ENCODE measurements at places on chromosomes 11 and 22. TPM values are rescaled to one million over a fixed set of nuclear protein-coding genes. Genes with fewer than 3 reads are reported as not detected.
A peak's percentile ranks its signal among the peaks of the same experiment; 100 is the strongest.

- no peak for DNase-seq
Observed at GRCh38 chr11:107116358-107116757, 98.1 kb upstream of the GUCY1A2 start.

- no peak for DNase-seq
Observed at GRCh38 chr22:43004362-43005035, 10.4 kb downstream of the PACSIN2 start.

DNA sequence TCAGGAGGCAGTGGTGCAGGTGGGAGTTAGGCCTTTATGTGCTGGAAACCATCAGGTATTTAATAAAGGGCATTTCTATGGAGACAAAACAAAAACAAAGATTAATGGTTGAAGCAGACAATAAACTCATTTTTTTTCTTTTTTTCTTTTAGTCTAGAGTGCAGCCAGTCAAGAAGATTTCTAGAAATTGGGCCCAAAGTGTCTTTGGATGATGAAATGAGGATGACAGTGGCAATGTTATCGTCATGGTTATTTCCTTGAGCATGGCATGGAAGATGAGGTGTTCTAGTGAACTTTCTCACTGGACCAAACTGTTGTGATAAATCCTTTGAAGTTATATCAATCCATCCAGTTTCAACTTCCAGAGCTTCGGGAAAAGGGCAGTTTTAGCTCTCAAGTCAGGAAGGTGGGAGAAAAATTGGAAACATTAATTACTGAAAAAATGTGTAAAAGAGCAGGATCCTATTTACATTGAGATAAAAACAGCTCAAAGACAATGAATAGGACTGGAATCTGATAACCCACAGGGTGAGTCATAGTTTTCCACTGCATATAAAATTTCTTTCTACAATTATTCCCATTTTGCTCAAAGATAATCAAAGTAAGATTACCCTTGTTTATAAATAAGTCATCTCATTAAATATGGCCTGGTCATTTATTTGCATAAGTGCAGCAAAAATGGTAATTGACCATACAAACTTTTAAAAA lies 33.0 kb downstream of the PRR5L start:
- DNase-seq, result no peak

DNA sequence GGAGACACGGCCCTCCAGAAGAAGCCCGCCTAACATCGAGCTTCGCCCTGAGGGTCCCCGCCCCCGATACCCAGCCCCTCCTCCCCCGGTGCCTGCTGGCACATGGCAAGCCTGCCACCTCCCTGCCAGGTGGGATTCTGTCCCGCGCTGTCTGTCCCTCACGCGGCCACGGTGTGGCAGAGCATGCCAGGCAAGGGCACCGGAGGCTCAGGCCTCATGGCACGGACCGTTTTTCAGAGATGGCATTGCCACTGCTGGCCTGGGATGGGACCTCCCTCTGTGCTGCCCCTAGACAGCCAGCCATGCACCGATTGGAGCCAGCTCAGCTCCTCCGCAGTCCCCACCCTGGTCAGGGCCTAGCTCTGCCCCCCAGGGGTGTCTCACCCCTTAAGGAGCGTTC lies 19.4 kb downstream of the MRPL23 start:
- peak; percentile 41 for DNase-seq

DNA sequence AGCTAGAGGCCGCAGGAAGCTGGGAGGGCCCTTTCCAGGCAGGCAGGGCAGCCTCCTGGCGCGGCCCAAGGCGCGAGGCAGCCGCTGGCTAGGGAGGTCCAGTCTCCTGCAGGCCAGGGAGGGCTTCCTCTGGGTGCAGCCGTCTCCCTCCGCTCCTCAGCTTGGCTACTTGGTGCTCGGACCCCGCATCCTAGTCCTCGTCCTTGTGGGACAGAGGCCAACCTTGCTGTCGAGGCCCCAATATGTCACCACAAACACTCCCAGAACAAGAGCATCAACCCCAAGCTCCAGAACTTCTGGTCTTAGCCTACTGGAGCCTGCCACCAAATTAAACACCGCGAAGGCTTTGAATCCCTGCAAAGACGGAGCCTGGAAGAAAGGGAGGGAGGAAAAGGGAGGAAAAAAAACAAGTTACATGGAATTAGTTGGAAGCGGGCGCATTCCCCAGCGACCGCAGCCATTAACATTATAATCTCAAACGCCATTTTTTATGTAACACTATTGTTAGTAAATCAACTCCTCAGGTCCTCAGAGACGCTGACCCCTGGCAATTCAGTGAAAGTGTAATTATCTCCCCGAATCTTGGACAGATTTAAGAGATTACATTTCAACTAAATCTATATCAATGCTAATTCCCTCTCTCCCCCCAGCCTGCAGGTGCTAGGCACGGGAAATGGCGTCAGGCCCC lies 12.7 kb upstream of the PAX6 start:
- DNase-seq, result no peak

DNA sequence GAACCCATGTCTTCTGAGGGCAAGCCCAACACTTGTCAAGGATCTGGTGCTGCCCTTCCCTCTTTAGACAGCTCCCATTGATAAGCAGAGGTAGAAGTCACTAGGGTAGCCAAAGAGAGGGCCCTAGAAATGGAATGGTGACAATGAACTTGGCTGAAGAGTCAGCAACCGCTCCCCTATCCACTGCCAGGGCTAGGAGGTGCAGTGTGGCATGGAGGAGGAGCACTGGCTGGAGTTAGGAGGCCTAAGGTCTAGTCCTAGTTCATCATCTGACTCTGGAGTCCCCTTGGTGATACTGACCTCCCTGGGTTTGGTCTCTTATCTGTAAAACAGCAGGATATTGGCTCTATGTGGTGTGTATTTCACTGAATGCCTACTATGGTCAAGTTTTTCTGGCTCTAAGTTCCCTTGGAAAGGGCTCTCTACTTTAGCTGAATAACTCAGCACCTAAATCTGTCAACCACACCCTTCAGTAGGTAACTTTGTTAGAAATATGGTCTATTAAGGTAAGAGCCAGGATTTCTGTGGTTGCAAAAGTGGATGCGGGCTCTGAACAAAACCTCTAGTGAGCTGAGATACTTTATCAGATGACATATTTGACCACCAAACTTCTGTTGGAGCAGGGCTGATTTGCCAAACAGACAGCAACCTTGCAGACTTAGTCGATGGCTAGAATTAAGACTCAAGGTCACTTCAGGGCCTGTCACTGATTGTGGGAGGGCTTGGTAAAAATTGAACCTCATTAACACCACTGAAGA lies 10.5 kb downstream of the TIMP3 start:
- DNase-seq, result no peak

- DNase-seq, result no peak
Observed at GRCh38 chr22:35174401-35175038, 82.8 kb upstream of the HMGXB4 start.

DNA sequence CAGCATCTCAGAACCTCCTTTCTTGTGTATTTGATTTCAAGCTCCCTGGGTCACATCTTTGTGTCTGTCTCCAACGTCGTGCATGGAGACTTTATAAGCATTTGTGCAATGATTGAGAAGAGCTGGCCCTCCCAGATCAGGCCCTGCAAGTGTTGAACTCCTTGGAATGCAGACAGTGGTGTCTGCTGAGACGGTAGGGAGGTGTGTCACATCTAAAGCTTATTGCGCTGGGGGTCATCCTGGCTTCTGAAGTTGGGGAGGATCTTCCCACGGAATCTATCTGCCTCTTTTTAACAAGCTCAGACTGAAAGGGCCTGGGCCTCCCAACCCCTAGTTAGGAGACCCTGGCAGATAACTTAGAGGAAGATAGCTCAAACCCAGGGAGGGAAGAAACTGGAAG lies 6.7 kb downstream of the APLNR start:
- no peak for DNase-seq

DNA sequence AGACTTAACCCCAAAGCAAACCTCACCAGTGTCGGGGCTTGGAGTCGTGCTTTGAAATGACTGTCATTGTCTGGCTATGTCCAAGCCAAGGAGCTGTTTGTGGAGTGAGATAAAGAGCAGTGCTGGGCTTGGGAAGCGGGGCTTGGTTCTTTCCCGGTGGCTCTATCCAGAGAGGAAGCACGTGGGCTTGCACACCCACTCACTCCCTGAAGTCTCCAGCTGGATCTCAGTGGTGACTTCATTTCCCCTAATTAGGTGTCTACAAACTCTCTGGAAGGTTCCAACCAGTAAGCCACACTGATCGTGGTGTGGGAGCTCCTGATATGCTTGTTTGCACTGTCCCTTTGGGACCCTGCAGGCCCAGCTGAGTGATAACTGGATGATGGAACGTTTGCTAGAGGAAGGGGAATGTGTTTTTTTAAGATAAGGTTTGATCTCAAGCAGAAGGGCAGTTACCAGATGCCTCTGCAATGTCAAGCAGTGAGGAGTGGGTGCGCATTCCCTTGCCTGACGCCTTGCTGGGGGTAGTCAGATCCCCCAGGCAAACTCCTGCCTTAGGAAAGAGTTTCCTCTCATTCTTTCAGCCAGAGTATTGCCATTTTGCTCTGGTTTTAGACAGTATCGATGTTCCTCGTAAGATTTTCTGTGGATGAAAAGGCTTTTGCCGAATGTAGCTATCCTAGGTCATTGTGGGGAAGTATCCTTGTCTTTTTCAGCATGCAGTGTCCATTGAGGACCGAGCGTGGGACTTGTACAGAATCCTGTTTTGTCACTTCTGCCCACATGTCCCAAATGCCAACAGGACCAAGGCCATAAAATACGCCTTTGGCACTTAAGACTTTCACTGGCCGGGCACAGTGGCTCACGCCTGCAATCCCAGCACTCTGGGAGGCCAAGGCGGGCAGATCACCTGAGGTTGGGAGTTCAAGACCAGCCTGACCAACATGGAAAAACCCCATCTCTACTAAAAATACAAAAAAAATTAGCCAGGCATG lies 90.9 kb downstream of the MICAL2 start:
- no peak for DNase-seq

- no peak for DNase-seq
Observed at GRCh38 chr11:9385327-9385899, 961 bp downstream of the IPO7 start.

DNA sequence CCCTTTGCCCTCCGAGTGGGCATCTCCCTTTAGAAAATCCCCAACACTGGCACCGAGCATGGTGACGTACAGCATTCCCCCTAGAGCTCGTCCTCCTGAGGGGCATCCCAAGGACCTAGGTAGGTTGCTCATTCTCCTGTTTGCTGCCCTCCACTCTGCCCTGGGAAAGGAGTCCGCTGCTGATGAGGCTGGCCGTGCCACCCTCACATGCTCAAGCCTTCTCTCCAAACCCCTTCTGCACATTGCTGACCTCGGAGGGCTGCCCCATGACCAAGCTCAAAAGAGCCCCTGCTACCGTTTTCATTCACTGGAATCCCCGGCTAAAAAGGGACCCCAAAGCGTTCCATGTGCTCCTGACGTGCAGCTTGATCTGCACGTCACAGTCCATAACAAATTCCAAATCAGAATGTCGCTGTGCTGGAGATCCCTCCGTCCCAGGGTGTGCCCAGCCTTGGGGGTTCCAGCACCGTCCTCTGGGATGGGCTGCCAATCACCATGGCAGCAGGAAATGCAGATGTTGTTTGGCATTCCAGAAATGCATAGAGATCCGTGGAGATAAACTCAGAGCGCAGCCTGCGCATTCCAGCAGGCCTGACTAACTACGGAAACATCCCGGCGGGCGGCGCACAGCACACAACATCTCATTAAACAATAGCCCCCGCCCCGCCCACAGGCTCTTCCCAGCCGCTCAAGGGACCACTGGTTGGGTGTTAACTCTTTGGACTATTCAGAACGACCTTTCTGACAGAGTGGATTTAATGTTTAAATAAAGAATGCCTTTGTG lies 26.3 kb upstream of the GNB1L start:
- DNase-seq, result peak; percentile 75

DNA sequence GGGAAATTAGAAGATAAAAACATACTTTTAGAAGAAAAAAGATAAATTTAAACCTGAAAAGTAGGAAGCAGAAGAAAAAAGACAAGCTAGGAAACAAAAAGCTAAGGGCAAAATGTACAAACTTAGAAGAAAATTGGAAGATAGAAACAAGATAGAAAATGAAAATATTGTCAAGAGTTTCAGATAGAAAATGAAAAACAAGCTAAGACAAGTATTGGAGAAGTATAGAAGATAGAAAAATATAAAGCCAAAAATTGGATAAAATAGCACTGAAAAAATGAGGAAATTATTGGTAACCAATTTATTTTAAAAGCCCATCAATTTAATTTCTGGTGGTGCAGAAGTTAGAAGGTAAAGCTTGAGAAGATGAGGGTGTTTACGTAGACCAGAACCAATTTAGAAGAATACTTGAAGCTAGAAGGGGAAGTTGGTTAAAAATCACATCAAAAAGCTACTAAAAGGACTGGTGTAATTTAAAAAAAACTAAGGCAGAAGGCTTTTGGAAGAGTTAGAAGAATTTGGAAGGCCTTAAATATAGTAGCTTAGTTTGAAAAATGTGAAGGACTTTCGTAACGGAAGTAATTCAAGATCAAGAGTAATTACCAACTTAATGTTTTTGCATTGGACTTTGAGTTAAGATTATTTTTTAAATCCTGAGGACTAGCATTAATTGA lies 1.0 kb downstream of the MALAT1 start:
- DNase-seq, result no peak

GRCh38 chr11:108970221-108970991 lies 305.5 kb downstream of the DDX10 start:
- no peak for DNase-seq

GRCh38 chr11:131908316-131908715 lies 537.9 kb downstream of the NTM start:
- DNase-seq, result no peak

DNA sequence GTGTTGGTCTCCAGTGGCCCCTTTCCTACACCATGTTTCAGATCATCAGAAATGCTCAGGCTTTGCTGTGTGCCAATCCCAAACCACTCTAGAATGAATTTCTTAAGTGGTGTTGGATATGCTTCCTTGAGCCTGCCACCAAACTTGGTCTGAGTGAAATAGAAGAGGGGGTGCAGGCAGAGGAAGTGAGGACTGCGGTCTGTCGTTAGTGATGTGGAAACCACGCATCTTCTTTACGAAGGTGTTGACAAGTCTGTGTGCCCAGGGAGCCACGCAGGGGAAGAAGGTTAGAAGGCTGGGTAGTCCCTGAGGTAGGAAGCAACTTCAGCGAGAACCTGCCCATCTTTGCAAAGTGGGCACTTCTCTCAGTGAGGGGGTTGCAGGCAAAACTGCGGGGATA lies 187.4 kb upstream of the NAV2 start:
- DNase-seq, result no peak

DNA sequence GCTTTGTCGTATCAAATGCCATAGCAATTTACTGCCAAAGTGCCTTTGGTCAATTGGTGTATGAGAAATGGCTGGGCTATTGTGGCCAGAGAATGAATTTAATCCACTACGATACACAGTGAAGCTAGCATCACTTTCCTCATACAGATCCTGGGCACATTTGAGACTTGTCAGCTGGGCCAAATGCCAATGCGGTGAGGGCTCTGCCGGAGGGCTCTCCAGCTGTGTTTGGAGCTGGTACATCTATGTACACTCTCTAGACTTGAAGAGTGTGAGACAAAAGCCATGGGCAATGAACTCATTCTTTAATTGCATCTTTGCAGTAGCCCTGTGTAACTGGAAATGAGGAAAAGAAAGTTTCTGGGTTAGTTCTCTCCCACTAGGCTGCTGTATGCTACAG lies 1052.9 kb downstream of the NTM start:
- DNase-seq, result no peak

LRRC56 gene
- 1.4 TPM for total RNA-seq
